ENCODE measurements at places on chromosomes 5 and 9.

GRCh38 chr9:110015759-110016158 is 192.2 kb downstream of the C9orf152 start:
- no peak for DNase-seq

GRCh38 chr5:142317753-142318152 is 7.1 kb downstream of the SPRY4 start:
- no peak for DNase-seq

GRCh38 chr5:151572657-151573368 is 18.3 kb downstream of the FAT2 start:
- DNase-seq = no peak

- DNase-seq = no peak
Observed at GRCh38 chr5:1752881-1753280, 46.8 kb downstream of the MRPL36 start.

- DNase-seq = no peak
Observed at GRCh38 chr9:131633491-131634031, 88.2 kb downstream of the PRRT1B start.

GRCh38 chr9:6930827-6931226 is 173.1 kb downstream of the KDM4C start:
- no peak for DNase-seq

DNA sequence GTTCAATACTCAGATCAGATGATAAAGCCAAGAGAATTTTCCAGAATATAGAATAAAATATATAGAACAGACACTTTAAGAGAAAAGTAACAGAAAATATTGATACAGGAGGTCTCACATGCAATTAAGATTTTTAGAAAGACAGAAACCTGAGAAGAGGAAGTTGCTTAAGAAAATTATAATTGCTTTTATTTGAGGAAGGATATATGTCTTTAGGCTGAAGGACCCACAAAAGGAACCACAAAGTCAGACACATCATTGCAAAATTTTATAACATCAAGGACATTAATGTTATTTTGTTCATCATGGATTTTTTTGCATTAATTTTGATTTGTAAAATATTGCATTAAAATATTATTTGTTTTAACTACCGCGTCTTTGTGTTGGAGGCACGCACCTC is 141.5 kb downstream of the FSTL4 start:
- DNase-seq = no peak

- no peak for DNase-seq
Observed at GRCh38 chr9:31136524-31136923, 1247.9 kb upstream of the ACO1 start.

GRCh38 chr5:149439899-149440542 is 60.9 kb upstream of the IL17B start:
- no peak for DNase-seq

GRCh38 chr5:154332451-154332850 is 113.3 kb upstream of the SAP30L start:
- no peak for DNase-seq

- no peak for DNase-seq
Observed at GRCh38 chr5:8650186-8650585, 781.2 kb downstream of the MTRR start.

GRCh38 chr5:89756955-89757354 is 652.6 kb downstream of the CETN3 start:
- no peak for DNase-seq

GRCh38 chr9:113562653-113563381 is 99.3 kb downstream of the RGS3 start:
- DNase-seq = no peak

DNA sequence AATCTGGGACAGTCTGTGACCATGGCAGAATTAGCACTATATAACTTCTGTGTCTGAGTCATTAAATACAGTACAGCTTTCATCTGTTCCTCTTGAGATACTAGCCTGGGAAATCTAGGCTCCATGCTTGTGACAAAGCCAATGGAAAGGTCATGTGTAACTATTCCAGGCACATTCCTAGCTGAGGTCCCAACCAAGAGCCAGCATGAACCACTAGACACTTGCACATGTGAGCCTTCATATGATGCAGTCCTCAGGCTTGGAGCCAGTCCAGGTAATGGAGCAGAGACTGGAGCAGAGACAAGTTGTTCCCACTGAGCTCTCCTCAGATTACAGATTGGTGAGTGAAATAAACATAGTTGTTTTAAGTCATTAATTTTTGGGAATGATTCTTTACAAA is 412.4 kb upstream of the ZNF462 start:
- DNase-seq = no peak

- DNase-seq = no peak
Observed at GRCh38 chr5:39157701-39158100, 61.7 kb downstream of the FYB1 start.

DNA sequence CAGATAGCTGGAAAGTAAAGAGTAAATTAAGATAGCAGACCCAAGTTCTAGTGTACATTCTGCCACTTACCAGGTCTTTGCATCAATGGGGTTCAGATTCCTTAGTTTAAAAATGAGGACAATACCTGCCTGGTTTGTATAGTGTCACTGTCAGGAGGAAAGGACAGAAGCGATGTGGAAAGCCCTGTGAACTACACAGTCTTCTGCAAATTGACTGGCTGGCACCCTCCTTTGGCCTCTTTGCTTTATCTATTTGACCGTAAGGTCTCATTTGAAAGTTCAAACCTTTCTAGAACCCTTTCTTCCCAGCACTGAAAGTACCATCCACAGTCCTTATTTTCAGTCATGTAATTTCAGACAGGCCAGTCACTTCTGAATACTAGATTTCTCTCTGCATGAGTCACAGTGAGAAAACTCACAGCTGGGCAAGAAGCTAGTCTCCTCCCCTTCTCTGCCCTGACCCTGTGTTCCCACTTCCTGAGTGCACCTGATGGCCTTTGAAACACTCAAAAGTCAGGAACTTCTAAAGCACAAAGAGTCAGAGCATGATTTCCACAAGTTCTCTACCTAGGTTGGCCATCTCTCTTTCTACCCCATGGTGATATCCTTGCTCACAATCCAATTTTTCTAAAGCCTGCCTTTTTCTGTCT is 91.3 kb upstream of the RASEF start:
- DNase-seq = no peak

- no peak for DNase-seq
Observed at GRCh38 chr9:127524373-127524772, 73.1 kb downstream of the LRSAM1 start.

DNA sequence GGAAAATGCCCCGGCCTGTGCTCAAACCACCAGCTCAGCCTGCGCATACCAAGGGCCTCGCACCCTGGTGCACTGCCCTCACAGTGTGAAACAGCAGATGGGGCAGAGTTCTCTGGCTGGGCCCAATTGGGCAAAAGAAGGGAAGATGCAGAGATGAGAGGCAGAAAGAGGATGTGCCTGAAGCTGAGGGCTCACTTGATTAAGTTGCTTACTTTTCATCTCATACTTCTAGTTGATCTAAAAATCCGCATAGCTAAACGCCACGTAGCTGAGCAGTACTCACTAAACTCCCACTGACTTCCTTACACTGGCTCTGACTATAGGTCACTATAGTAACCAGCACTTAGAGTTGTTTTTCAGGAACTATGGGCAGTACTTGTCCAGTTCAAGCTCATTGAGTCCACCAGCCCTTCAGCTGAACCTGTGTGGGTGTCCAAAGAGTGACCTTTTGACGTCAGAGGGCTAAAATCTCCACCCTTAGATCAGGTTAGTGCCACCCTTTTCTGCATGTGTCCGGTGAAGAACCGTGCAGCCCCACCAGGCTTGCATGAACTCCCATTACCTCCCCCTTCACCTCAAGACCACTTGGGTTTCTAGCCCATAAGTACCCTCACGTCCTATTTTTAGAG is 215.2 kb downstream of the AUH start:
- DNase-seq = no peak

DNA sequence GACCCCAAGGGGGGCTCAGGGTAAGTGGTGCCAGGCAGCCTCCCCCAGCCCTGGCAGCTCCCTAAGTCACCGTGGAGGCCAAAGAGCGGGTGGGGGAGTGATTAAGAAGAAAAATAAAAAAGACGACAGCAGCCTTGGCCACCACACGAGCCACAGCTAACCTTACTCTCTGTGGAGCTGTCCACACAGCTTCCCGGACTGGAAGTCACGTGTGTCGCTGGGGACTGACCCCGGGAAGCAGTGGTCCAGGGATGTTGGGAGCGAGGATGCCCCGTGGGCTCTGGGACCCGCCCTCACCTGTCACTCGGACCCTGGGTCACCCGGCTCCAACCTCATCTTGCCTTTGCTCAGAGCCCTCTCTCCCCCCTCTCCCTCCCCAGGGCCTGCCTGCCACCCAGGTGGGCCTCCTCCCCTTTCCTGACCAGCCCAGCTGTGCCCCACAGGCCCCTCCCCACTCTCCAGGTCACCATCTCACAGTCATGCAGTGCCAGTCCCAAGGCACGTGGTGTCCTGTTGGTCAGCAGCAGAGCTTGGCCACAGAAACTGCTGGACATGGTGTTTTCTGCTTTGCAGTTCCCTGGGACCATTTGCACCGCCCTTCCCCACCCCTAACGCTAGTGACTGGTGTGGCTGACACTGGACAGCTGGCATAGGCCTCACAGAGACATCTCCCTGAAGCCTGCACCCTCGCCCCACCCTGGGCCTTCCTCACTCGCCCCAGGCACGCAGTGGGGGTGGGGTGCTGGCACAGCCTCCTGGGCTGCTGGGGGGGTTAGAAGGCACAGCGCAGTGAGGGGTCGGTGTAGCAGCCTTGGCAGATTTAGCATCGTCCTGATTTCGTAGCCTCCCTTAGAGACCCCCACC is 9.8 kb upstream of the EXOC3 start:
- no peak for DNase-seq

- no peak for DNase-seq
Observed at GRCh38 chr5:54537725-54538124, 20.2 kb downstream of the SNX18 start.

GRCh38 chr5:94228791-94229190 is 389.6 kb downstream of the KIAA0825 start:
- DNase-seq = no peak

- no peak for DNase-seq
Observed at GRCh38 chr5:1639757-1640156, 116.0 kb upstream of the LPCAT1 start.

DNA sequence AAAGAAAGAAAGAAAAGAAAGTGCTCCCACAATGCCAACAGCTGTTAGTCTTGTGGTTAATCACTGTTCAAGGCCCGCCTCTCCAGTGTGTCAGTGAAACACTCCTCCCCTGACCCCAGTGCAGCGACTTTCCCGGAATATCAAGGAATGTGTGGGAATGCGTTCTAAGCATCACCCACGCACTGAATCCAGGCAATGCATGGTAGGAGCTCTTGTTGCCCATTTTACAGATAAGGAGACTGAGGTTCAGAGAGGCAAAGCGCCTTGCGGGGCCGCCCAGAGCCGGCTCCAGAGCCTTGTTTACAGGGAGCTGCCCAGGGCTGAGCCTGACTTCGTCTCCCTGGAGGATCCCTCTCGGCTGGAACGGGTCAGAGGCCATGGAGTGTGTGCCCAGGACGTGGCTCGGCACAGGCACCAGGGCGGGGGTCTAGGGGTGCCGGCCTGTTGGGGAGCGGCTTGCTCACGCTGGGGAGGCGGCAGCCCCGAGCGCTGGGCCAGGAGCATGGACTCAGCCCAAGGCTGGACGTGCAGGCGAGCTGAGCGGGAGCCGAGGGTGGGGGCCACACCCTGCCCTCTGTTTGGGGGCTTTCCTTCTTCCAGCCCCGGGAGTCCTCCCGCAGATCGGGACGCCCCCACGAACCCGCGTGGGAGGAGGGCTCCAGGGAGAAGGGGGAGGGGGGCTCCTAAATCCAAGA is 823 bp downstream of the ST6GALNAC6 start:
- no peak for DNase-seq

DNA sequence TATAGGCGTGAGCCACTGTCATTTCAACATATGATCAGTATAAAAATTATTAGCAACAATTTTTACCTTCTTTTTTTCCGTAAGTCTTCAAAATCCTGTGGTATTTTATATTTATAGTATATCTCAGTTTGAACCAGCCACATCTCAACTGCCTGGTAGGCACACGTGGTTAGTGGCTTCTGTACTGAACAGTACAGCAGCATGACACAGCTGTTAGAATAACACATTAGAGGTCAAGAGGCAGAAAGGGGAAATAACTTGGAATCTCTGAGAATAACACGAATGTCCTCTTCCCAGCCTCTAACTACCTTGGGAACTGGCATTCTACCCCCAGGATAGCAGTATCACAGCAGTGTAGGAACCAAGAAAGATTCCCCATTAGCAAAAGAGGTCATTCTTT is 108.5 kb upstream of the IQGAP2 start:
- DNase-seq = no peak

DNA sequence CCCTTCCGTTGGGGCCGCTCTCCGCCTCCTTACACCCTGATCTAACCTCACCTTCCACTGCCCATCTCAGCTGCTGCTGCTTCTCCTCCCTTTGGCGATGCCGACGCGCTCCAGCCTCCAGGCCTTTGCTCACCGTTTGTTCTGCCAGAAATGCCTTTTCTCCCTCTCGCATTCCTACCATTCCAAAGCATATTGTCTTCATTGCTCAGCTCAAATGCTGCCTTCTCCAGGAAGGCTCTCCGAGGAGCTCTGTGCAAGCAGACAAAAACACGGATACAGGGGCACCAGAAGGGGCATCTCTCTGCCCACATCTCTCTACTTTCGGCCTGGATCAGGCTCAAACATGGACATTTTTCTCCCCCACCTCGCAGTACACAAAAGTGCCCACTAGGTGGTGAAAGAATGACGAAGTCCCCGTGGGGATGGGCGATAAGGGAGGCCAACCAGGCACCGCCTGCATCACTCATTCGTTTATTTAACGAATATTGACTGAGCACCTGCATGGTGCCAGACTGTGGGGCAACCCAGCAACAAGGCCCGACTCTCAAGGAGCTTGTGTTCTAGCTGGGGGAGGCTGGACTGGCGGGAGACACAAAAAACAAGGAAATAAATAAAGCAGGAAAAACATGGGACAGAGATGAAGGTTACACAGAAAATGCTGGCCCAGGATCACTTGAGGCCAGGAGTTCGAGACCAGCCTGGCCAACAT is 7.3 kb upstream of the GRHPR start:
- peak; percentile 59 for DNase-seq

DNA sequence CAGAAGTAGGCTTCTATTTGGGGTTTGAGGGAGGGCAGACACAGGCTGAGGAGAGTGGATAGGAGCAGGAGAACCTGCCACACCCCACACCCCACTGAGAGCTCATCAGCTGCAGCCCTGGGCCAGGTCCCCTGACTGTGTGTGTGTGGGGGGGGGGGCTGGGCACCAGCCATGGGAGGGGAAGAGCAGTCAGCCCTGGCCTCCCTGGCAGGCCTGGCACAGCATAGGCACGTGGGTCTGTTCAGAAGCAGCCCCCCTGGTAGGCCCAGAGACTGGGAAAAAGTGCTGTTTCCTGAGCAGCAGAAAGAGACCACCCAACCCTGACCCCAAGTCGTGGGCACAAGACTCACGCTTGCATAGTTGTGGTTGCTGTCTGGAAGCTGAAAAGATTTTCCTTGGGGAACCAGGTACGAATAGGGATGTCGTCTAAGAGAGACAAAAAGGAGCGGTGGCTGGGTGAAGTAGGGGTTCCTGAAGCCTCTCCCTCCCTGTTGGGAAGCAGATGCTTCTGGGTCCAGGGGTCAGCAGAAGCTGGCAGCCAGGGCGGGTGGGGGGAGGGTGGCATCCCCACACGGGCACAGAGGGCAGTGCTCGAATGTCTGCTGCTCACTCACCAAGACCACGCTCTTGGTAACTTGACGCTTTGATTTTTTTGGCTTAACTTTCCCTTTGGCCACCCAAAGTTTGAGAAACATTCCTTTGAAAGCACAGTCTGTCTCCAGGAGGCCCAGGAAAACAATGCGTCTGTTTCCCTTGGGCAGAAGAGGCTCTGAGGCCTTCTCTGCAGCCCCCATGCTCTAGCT is 2.9 kb downstream of the NSMF start:
- DNase-seq = no peak
